ENCODE measurements at places on chromosomes 6 and 20.
A peak's percentile ranks its signal among the peaks of the same experiment; 100 is the strongest.

GRCh38 chr6:148998704-148999103 lies 251.9 kb downstream of the UST start:
- no peak for DNase-seq

DNA sequence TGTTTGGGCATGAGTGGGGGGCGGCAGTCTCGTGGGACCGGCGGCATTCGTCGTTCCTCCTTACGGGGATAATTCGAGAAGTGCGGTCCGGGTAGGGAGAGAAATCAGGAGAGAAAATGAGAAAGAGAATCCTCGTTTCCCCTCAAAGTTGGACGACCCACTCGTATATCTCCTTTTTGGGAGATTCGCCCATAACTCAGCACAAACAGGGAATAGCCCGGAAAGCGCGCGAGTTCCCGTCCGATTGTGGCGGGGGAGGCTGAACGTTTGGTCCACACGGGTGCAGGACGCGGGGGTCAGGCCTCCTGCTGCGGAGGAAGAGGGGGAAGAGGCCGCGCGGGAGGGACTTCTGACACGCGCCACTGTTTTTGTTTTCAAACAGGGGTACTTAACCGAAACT lies 42.4 kb downstream of the POPDC3 start:
- no peak for DNase-seq

DNA sequence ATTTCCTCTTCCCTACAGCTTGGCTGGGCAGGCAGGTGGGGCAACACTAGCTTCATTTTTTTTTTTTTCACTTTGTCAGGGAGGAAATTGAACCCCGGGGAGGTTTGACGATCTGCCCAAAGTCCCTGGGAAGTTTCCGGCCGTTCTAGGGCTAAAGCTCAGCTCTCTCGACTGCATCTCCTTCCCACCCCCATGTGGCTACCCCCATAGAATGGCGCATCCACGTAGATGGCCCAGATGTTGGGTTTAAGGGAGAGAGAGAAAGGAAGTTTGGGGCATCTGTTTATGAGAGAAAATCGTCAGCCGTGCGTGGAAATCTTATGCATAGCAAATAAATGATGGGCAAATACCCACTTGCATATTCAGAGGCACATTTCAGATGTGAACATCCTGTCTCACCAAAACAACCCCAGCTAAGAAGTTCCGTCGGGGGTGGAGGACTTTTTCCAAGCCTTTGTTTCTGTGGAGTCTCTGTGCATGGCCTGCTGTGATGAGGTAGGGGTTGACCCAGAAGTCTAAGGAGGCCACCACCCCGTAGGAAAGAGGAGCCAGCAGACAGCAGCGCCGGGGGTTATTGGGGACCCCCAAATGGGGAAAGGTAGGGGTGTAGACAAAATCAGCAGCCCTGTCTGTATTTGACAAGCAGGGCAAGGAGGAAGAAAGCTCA lies 40.5 kb upstream of the ZNF831 start:
- DNase-seq = peak; percentile 19

GRCh38 chr20:24488064-24488799 lies 18.8 kb downstream of the SYNDIG1 start:
- DNase-seq = no peak

DNA sequence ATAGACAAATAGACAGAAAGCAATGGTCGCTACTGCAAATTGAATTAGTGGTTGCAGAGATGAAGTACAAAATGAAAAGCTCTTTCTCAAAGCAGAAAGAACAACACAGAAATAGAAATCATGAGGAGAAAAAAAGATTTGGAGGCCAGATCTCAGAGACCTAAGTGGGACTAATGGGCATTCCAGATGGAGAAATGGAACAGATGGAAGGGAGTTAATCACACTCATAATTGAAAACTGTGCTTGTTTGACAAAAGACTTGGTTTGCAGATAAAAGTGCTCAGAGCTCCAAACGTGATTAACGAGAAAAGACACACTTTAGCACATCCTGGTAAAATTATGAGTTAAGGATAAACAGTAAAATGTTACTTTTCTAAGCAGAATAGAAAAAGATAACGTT lies 58.1 kb upstream of the SNRPB2 start:
- no peak for DNase-seq

DNA sequence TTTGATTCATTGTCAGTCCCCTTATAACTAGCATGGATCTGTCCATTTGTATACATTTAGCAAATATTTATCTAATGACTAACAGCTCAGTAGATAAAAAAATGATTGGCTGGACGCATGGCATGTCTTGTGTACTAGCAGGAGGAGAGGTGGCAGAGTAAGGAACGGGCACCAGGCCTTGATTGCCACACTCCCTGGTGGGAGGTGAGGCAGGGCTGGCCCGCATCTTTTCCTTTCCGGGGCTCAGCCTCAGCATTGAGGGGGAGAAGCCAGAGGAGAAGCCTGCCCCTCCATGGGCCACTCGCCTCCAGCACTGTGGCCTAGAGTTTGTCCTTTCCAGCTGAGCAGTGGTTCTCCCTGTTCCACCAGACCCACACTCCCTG lies 84.9 kb upstream of the TMEM181 start:
- no peak for DNase-seq

Data from activated CD8-positive, alpha-beta memory T cell treated with anti-CD3 and anti-CD28 coated beads for 4 hours (primary cell).